ENCODE measurements at places on chromosomes 12 and 14. TPM values are rescaled to one million over a fixed set of nuclear protein-coding genes. Genes with fewer than 3 reads are reported as not detected.

DNA sequence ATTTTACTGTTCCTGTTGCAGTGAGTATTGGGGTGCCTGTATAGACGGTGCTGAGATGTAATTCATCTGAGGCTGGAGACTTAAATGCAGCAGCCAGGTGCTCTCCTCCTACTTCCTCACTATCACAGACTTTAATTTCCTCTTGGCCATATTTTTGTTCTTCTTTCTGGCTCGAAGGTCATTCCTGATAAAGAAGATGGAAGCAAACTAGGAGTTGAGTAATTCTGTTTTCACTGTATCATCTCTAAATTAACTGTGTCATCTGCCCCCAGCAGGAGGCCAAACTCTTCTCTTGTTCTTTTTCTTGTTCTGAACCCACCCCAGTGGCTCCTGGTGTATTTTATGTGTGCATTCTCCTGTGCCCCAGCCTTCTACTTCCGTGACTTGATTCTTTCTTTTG, 141.7 kb upstream of the ARHGAP5 start:
- no peak for DNase-seq

DNA sequence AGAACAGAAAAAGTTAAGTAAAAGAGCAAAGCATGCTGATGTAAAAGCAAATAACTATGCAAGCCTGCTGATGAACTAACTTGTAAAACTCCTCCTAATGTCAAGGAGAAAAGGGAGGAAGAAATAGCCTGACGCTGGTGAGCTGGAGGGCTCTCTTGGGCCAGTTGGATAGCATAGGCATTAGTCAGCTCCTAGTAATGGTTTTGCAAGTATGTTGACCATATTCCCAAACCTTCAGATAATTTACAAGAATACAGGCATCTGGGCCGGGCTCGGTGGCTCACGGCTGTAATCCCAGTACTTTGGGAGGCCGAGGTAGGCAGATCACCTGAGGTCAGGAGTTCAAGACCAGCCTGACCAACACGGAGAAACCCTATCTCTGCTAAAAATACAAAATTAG, 871.4 kb downstream of the C12orf50 start:
- no peak for DNase-seq

Gene CCDC184
- polyA plus RNA-seq: 0.07 TPM

DNA sequence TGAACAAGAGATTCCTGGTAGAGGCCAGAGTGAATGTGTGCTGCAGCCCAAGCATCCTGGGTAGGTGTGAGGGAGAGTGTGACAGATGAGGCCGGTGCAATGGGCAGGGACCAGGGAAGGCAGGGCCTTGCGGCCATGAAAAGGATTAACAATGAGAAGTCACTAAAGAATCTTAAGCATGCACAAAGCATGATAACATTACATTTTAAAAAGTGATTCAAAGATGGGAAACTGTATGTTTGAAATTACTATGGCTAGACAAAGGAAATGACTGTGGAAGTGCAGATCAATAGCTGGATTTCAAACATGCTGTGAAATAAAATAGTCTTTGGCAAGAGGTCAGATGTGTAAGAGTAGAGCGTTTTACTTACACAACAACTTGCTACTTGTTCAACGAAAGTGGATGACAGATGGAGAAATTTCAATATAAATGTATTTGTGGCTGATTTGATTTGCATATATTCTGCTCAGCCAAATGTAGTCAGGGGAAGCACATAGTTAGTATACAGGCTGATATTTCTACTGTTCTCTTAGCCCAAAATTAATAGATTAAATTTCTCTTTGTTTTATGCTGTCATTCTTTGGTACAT, 175.5 kb downstream of the CCDC59 start:
- DNase-seq: no peak

- DNase-seq: no peak
These were observed 2.4 kb downstream of the LGR5 start for GRCh38 chr12:71441836-71442566.

DNA sequence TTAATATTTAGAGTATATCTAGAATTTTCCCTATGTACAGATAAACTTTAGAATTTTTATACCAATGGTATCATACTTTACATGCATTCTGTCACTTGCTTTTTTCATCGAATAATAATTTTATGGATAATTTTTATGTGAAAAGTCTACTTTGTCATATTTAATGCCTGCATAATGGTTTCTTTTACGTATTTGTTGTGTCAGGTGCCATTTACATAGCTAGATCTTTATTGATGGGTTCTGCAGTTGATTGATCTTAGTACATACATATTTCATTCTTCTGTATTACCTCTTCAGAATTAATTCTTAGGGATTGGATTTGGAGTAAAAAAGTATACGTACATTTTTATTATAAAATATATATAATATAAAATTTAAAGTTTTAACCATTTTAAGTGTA, 77.7 kb upstream of the NEDD1 start:
- no peak for DNase-seq

GRCh38 chr14:90814806-90815571, 1.2 kb downstream of the TTC7B start:
- DNase-seq: no peak

Gene SLCO1B1
- 118 TPM for polyA plus RNA-seq

GRCh38 chr14:56524971-56525677, 54.5 kb upstream of the TMEM260 start:
- DNase-seq: no peak

GRCh38 chr14:79730196-79730595, 481.1 kb downstream of the DIO2 start:
- no peak for DNase-seq

Gene ZFP36L1
- 170 TPM for polyA plus RNA-seq

DNA sequence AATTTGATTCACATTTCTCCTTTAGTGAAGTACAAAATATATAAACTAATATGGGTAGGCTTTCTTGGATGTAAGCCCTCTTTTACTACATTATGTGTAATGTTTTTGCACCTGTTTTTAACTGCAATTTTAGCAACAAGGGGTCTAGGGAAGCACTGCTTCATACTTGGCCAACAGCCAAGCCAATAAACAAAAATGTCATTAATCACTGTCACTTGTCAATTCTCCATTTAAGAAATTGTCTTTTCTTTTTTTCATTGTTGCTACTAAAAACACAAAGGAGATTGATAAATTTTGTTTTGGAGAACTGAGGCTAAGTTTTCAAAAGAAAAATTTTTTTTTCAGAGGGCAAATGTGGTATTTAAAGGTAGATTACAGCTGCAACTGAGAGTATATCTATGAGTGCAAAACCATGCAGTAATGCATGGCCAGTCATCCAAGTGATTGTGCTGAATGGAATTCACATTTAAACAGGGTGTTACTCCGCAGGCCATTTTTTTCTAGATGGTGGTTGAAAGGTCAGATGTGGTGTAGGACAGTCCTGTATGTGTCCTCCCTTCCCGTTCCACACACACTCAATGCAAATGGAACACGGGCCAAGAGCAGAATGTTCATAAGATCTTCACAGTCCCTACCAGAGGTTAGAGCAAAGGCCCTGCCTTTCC, 503.0 kb upstream of the LMO3 start:
- no peak for DNase-seq

GRCh38 chr12:77493302-77494168, 337.2 kb upstream of the NAV3 start:
- no peak for DNase-seq

Gene HSPB8
- 1.8 TPM for polyA plus RNA-seq

Gene PDE3A
- 0.75 TPM for polyA plus RNA-seq

GRCh38 chr12:71521125-71521524, 81.5 kb downstream of the LGR5 start:
- DNase-seq: no peak

Gene TAS2R50
- polyA plus RNA-seq: not detected

Gene PRH2
- 0.40 TPM for polyA plus RNA-seq

Gene RHOJ
- 1.7 TPM for polyA plus RNA-seq

- no peak for DNase-seq
These were observed 298.5 kb downstream of the NPAS3 start for GRCh38 chr14:33237115-33237740.

GRCh38 chr12:113500306-113500675, 28.6 kb upstream of the LHX5 start:
- DNase-seq: no peak

DNA sequence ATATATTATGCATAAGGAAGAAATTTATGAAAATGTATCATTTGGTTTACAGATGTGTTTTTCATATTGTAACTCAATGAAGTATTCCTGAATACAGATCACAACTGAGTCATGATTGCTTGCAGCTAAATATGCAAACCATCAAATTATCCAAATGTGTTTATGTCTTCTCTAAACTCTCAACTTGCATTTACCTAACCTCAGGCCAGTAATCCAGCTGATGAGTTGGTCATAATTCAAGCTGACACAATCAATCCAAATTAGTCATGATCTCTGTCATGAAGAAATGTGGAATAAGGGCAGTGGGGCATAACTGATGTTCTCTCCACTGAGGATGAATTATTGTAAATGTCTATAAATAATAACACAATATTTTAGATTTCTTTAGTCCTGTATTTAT, 104.8 kb upstream of the CNTN1 start:
- no peak for DNase-seq

GRCh38 chr12:65988596-65988995, 142.0 kb downstream of the LLPH start:
- no peak for DNase-seq

- no peak for DNase-seq
These were observed 3.1 kb downstream of the SMOC1 start for GRCh38 chr14:69882116-69882864.

DNA sequence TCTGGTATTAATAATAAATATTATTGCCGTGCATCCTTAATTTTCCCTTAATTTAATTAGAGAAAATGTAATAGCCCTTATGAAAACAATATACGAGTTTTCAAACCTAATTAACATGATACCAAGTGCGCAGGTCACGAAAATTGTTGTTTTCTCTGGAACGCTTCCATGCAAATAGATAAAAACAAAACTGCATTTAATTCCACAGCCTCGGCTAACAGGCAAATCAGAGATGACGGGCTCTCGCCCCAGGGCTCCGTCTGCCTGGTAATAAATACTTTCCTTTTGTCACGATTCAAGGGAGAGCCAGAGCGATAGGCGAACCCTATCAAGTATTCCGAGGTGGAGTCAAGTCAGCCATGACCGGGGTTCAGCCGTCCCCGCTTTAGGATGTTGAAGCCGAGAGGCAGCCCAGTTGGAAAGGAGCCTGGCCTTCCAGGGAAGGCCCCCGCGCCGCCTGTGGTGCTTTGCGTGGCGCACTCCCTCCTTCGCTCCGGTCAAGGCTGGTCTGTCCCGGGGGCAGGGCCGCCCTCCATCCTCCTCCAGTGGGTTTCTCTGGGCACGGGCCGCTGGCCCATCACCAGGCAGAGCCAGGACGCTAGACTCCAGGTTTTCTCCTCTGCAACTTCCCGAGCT, 137.8 kb upstream of the GSC start:
- no peak for DNase-seq

DNA sequence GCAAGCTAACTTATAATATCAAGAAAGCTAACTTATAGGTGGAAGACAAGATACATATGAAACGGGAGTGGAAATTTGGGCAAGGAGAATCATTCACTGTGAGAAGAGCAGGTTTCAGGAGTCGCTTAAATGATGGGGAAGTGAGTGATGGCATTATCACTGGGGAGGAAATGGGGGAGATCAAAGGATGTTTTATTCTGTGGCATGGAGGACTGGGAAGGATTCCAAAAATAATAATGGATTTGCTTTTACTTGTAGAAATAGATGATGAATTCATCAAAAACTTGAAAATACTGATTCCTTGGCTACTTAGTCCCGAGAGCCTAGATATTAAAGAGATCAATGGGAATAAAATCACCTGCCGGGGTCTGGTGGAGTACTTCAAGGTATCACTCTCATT, 47.8 kb downstream of the SAV1 start:
- DNase-seq: no peak

- no peak for DNase-seq
These were observed 19.4 kb downstream of the LPCAT3 start for GRCh38 chr12:6998715-6999451.

GRCh38 chr12:64678835-64679234, 68.5 kb downstream of the RASSF3 start:
- no peak for DNase-seq

Gene EGLN3
- polyA plus RNA-seq: 1.3 TPM

- DNase-seq: no peak
These were observed 770.0 kb downstream of the MED13L start for GRCh38 chr12:115507560-115507889.

GRCh38 chr14:38824706-38825105, 278.3 kb downstream of the SEC23A start:
- DNase-seq: no peak

DNA sequence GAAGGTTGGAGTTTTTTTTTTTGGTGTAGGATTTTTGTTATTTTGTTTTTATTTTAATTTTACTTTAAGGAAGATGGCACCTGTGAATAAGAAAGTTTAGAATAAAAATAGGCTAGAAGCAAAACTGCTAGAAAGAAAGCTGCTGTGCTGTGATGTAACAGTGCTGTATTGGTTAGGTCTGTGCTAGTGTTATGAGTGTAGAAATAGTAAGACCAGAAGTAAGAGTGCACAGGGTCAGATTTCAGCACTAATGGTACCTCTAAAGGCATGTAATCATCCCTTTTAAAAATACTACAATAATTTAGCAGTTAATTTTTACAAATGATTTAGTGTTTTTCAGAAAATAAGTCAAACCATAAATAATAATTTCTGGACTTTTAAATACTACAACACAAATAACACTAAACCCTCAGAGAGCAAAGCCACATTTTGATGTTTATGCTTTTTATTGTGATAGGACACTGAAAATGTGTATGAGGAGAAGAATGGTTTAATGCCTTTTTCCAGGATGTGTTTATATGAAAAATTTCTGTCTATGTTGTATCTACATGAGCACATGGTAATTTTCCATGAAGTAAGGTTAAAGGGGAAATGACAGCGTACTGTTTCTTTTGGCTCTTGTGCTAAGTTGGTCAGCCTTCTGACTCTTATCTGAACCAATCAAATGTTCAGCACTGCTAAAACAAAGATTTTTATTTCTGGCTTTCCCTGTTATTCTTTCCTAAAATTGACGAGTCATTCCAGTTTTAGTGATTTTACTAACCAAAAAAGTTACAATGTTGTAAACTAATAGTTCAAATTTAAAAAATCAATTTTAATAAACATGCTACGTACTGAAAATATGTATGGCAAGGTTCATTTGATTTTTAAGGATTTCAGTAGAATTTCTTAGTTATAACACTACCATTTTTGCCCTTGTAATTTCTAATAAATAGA, 96.1 kb downstream of the PPHLN1 start:
- no peak for DNase-seq

Gene SLC4A8
- polyA plus RNA-seq: 0.07 TPM

GRCh38 chr14:104556256-104557021, 23.1 kb upstream of the C14orf180 start:
- no peak for DNase-seq

GRCh38 chr14:80419769-80420168, 208.5 kb upstream of the DIO2 start:
- DNase-seq: no peak

DNA sequence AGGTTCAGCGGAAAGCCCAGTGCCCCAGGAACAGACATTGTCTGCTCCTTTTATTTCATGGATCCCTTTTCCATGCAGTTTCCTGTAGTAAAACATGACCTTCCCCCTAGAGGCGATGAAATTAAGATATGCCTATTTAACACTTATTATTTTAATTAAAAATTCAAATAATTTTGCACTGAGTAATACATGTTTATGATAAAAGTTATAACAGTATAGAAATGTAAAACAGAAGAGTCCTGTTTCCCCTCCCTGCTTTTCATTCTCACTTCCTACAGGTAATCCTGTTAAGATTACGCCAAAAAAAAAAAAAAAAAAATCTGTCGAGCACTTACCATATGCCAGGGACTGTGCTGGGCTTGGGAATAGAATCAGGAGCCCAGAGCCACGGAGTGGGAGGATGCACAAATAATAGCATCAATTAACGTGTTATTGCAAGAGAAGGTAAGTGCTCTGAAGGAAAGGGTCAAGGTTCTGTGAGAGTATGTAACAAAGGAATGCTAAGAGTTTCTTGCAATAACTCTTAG, 830 bp upstream of the LPCAT3 start:
- no peak for DNase-seq

- no peak for DNase-seq
These were observed 151.3 kb downstream of the BTG1 start for GRCh38 chr12:91994208-91994797.

Gene INSM2
- not detected for polyA plus RNA-seq
